ENCODE measurements at places on chromosomes 11 and 22.

DNA sequence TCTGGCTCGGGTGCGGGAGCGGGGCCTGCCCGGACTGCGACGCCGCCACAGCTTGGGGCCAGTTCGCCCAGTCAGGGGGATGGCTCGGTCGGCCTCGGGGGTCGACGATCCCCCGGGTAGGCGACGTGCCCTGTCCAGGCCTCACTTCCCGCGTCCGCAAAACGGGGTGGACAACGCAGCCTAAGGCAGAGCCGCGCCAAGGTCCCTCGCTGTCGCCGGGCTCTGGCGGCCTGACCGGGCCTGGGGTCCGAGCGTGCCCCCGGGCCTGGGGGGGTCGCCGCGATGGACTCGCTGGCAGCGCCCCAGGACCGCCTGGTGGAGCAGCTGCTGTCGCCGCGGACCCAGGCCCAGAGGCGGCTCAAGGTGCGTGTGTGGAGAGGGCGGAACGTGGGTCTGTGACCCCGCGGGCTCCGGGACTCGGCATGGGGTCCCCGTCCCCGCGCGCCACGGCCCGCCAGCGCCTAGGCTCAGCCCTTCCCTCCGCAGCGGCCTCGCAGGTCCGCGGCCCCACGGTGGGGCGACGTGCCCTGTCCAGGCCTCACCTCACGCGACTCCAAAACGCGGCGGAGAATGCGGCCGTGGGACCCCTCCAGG, 4.2 kb downstream of the SEPTIN5 start:
- no peak for DNase-seq

DNA sequence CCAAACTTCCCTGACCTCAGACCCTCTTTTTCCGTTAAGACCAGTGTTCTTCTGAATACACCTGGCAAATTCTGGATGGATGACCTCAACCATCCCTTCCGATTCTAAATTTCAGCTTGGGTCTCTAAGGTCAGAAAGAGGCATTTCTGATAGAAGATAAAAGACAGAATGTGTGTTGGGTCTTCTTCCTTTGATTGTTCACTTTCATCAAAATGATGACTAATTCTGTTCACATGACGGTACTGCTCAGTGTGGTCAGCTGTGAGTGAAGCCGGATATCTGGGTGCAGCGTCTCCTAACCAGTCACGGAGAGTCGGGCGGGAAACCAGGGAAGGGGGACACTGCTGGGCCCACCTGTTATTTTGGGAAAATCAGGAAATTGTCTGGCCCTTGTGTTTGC, 151.6 kb upstream of the NAV2 start:
- no peak for DNase-seq

- DNase-seq, result no peak
These were observed 2.1 kb upstream of the DRD2 start for GRCh38 chr11:113477321-113477720.

- no peak for DNase-seq
These were observed 95.9 kb downstream of the MIAT start for GRCh38 chr22:26753125-26753862.

- no peak for DNase-seq
These were observed 11.5 kb upstream of the ANO1 start for GRCh38 chr11:70066628-70067027.

DNA sequence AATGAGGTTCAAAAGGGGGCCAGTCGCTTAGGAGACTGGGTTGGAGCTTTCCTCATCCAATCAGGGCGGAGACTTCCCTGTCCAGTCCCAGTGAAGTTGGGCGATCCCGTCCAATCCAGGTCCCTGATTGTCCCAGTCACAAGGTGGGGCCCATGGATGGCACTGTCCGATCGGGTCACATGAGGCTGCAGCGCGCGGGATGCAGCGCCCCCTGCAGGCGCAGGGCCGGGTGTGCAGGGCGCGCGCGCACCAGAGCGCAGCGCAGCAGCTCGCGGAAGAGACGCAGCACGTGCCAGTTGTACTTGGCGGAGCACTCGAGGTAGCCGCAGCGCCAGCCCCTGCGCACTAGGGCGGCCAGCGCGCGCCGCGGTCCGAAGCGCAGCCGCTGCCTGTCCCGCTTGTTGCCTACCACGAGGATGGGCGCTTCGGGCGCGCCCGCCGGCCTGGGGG, 2.3 kb downstream of the RASL10A start:
- no peak for DNase-seq
